HAP-1 (cell line): ENCODE measurements at places on chromosomes 13 and 19.
A peak's percentile ranks its signal among the peaks of the same experiment; 100 is the strongest.

GRCh38 chr19:45865269-45865948, 1.3 kb downstream of the FOXA3 start:
- DNase-seq: no peak

- DNase-seq: no peak
These were observed 735 bp upstream of the FLT1 start for GRCh38 chr13:28495538-28496187.

DNA sequence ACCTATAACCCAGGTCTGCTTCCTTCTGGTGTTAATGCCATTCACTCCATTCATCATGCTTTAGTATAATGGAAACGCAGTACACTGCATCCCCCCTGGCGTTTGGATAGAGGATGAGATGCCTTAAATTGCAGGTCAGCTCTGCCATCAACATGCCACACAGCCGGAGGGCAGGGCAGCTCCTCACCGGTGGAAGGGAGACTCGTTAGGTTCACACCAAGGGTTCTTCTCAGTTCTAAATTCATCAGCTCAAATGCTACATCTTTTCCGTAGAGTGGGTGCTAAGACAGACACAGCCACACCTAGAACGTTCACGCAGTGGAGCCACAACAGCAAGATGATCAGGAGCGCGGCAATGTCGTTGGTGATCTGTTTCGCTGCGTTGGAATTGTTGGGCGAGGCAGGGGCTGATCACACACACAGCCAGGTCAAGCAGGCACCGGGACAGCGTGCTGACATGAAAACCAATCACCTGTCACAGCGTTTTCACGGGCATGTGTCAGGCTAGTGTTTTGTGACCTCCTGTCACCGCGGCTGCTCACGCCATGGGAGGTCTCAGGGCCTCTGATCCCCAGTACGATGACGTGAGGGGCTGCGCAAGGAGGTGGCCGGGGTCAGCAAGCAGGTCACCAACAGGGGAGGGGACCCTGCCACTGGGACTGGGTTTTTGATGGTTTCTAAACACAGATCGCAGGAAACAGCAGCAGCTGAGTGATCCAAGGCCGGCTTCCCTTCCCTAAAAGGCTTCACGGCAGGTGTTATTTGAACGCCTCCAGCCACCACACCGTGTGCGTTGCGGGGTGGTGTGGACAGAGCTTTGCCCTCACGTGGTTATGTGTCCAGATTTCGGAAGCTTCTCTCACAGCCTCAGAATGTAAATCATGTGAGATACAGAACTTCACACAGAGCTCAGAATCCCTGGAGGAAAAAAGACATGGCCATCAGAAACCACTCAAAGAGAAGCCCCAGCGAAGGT, 94.3 kb upstream of the IRS2 start:
- DNase-seq: no peak

DNA sequence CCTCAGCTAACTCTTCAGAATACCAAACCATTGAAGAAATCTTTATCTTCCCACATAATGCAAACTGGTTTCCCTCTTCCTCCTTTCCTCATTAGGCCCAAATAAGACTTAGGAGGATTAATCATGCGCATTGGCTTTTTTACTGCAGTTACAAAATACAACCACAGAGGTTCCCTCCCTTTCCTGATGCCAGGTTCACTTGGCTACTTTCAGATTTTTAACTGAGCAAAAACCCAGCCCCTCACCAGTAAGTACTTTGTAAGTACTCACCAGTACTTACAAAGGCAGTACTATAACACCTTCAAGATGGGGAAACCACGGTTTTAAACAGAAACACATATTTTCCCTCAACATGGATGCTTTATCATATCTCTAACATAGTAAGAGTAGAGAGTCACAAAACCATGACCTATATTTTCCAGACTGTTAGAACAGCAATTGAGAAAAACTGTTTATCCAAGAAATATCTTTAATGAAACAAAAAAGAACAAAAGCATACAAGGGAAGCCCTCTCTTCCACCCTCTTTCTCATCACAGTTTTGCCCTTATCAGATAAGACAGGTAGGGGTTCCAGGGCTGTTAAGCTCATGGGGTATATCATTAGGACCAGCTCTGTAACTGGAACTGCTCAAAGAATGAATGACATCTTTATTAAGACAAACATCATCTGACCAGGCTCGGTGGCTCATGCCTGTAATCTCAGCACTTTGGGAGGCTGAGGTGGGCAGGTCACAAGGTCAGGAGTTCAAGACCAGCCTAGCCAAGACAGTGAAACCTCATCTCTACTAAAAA, 12.7 kb downstream of the FOXO1 start:
- DNase-seq: peak; percentile 30

- DNase-seq: no peak
These were observed 21.4 kb downstream of the BBC3 start for GRCh38 chr19:47209319-47210179.

DNA sequence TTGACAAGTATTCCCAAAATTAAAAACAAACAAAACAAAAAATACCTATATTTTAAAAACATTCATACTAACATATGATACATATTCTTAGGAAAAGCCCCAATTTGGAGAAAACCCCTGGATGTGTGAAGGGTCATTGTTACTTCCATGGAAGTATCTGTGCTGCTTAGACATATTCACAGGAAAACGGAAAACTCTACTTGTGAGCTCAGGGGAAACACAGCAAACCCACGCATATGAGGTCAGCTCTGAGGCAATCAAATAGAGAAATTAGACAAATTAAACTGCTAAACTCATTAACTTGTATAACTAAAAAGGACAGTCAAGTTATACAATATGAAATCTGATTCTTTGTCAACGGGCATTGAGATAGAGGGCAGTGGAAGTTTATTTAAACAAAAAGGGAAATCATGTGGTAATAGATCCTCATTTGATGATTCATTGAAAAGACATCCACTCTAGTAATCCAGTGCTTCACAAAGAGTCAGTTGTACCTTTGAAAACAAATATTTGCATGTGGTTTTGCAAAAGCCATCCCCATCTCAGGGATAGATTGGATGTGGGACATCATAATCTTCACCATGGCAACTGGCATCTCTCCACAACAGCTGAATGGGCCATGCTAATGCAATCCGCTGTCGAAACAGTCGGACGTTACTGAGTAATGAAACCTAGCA, 423.4 kb downstream of the ITGBL1 start:
- DNase-seq: no peak

GRCh38 chr13:42996584-42996983, 4.5 kb upstream of the EPSTI1 start:
- DNase-seq: no peak

DNA sequence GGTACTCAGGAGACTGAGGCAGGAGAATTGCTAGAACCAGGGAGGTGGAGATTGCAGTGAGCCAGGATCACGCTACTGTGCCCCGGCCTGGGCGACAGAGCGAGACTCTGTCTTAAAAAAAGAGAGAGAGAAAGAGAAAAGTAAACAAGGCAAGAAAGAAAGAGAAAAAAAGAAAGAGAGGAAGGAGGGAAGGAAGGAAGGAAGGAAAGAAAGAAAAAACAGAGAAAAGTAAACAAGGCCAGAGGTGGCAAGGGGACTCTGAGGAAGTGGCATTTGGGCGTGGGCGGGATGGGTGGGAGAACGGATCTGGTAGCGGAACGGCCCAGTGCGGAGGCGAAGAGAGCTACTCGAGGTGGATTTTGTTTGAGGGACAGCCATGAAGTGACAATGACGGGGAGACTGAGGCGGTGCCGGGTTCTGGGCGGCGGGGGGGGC, 7.5 kb upstream of the ARRDC2 start:
- DNase-seq: no peak

GRCh38 chr13:60850526-60850925, 453.5 kb downstream of the TDRD3 start:
- DNase-seq: no peak

DNA sequence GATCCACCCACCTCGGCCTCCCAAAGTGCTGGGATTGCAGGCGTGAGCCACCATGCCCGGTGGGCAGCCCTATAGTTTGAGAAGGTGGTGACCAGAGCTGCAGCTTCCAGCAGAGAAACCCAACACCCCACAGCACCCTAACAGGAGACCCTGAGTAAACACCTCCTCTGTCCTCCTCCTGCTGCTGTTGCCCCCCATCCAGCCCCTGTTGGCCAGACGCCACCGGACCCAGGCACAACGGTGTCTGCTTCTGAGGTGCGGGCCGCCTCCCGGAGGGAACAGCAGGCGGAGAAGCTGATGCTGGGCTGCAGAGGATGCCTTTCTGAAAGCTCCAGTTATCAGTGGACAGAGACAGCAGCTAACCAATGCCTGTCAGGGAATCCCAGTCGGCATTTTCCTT, 175.5 kb downstream of the COL4A1 start:
- no peak for DNase-seq

DNA sequence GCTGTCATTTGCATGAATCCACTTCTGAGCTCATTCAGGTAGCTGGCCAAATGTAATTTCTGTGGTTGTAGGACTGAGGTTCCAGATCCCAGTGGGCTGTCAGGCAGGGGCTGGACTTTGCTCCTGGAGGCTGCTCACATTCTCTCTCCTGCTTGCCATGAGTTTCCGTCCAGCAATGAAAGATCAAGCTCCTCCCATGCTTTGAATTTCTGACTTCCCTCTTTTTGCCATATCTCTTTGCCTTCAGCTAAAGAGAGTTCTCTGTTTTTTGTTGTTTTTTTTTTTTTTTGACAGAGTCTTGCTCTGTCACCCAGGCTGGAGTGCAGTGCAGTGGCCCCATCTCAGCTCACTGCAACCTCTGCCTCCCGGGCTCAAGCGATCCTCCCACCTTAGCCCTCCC, 76.9 kb downstream of the ING1 start:
- no peak for DNase-seq

DNA sequence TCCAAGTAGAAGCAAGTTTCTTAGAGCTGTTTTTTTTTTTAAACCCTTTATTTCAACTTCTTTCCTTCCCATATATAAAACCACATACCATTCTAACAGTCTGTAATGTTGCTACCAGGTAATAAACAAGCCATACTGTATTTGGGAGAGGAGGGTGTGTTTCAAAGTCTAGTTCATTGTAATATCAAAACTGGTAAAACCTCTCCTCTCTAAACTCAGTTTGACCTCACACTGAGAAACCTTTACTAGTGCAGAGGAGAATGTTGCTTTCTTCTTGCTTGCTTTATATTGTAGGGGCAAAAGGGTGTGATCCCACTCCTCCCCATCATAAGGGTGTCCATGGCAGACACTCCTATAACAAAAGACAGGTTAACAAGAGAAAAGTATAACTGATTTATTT, 155.1 kb downstream of the GGACT start:
- no peak for DNase-seq

DNA sequence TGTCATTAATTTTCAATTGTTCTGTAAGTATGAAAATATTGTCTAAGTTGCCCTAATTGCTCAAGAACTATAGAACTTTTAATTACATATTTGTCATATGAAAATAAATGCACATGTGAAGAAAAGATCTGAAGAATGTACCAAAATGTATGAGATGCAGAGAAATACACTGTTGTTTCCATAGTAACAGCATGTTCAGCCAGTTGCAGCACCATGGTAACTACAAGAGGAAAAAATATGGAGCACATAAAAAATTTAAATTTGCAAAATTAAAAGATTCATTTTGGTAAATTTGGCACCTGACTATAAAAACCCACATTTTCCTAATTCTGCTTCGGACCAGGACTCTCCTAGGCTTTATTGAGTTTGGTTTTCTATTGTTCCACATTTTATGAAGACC, 1170.0 kb upstream of the MIR17HG start:
- DNase-seq: no peak

DNA sequence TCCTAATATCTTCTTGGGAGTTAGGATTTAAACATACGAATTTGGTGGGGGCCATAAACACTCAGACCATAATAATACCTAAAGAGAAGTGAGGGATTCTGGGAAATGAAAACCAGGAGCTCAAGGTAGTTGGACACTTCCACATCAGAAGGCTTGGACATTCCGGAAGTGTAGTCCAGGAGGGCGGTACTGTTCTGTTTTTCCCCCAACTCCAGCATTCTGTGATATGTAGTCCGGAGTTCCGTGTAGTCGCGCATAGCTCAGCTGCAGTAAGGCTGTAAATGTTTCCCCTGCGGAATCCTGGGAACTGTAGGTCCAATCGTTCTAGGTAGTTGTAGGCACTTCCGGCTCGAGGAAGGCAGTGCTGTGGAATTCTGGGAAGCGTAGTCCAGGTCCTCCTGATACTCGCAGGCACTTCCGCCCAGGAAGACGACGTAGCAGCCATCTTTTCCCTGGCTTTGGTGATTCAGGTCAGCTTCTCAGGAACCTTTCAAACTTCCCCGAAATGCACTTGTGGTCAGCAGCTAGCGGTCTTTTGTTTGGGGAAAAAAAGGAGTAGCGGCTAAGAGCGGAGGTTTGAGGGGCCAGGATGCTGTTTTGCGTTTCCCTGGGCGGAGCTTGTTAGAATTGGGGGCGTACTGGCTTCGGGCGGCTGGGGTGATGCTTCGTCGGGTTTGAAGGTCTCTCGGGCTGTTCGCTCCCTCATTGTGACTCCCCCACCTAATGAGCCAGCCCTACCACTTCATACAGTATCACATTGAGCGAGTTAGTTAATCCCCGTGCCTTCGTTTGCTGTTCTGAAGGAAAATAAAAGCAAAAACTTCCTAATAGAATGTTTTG, at the start of gene ZNF226:
ZNF226 (plus strand) TSS at position 428 of the 840 bp plus-strand sequence. CDS start 4,981 bp downstream, outside the sequence.
- peak; percentile 99 for DNase-seq

- no peak for DNase-seq
These were observed 47.7 kb upstream of the RGCC start for GRCh38 chr13:41409611-41410010.

DNA sequence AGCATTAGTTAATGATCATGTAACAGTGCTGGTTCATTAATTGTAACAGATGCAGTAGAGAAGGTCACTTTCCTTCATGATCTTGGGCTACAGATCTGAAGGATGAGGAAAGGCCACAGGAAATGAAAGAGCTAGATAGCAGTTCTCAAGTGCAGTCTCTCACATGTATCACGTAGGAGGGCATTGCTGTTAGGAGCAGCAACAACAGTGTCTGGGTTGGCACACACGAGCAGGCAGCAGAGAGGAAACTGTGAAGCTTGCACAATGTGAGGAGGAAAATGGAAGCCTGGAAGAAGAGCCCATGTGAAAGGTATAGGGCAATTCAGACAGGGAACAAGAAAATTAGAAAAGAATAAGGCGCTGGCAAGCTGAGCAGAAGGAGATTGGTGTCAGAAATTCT, 1741.5 kb downstream of the PCDH9 start:
- no peak for DNase-seq

- DNase-seq: no peak
These were observed 11.8 kb downstream of the FXYD5 start for GRCh38 chr19:35166100-35167063.

GRCh38 chr13:99345345-99345744, 38.1 kb upstream of the GPR183 start:
- no peak for DNase-seq

DNA sequence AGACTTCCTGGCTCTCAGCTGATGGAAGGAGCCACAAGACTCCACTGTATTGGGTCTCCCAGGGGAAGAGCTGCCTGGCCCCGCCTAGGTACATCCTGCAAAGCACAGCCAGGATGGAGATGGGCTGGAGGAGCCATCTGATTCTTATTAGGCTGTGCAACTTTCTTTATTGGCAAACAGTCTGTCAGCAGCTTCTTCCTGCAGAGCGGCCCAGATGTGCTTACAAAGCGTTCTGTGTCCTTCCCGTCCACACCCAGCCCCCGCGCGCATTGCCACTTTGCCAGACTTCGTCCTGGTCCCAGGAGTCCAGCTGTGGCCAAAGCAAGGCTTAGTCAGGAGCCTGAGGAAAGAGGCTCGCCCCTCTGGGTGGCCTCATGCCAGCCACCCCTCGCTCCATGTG, 409.3 kb downstream of the ZNF536 start:
- DNase-seq: no peak

- DNase-seq: no peak
These were observed 208.1 kb downstream of the RBM26 start for GRCh38 chr13:79197933-79198332.

- no peak for DNase-seq
These were observed 82.8 kb downstream of the ITGBL1 start for GRCh38 chr13:101535192-101535746.

- DNase-seq: no peak
These were observed 8.3 kb downstream of the IFNL3 start for GRCh38 chr19:39236527-39236926.
